ENCODE measurements at places on chromosomes 5 and 9. TPM values are rescaled to one million over a fixed set of nuclear protein-coding genes. Genes with fewer than 3 reads are reported as not detected.

The MLANA gene
- total RNA-seq = not detected

GRCh38 chr9:112112941-112113681, 62.0 kb downstream of the SUSD1 start:
- H3K4me1 ChIP-seq = no peaks in the 10 kb centered on the region
- peaks cover 15% of the 10 kb centered on the region for H3K36me3 ChIP-seq
- H3K27ac ChIP-seq = no peak overlapping the region
- no peak overlapping the region for H3K4me3 ChIP-seq
- H3K27me3 ChIP-seq = no peaks in the 10 kb centered on the region
- DNase-seq = no peak

DNA sequence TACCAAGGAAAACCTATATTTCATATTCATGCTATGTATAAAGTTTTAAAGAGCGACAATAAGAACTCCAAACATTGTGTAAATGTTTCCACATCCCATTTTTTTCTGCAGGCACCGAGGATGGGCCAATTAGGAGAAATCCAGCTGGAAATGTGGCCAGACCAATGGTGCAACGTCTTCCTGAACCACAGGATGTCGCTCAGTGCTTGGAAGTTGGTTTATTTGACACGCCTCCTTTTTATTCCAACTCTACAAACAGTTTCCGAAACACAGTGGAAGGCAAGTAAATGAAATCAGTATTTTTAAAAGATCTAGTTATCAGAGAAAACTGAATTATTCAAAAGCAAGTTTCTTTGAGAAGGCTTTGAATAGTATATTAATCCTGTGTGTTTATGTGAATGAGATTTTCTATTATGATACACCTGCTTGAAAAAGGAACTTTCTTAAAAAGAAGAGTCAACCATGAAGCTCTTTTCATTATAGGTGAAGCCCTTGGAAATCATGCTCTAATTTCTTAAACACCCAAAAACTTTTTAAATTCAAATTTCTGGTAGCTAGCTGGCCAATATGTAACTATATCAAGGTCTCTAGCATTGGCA, 9.1 kb downstream of the TYRP1 start:
- no peak for DNase-seq
- no peaks in the 10 kb centered on the region for H3K27me3 ChIP-seq
- H3K4me3 ChIP-seq = no peak overlapping the region
- no peak overlapping the region for H3K27ac ChIP-seq
- peaks cover 12% of the 10 kb centered on the region for H3K36me3 ChIP-seq

GRCh38 chr5:16736158-16736995, 119.6 kb upstream of the RETREG1 start:
- H3K4me1 ChIP-seq = peaks cover 21% of the 10 kb centered on the region
- no peak overlapping the region for H3K4me3 ChIP-seq
- DNase-seq = no peak
- peaks cover 14% of the 10 kb centered on the region for H3K27me3 ChIP-seq

GRCh38 chr9:99859243-99859980, 37.7 kb downstream of the NR4A3 start:
- H3K27ac ChIP-seq = no peak overlapping the region
- H3K4me3 ChIP-seq = no peak overlapping the region
- H3K27me3 ChIP-seq = no peaks in the 10 kb centered on the region
- DNase-seq = no peak

GRCh38 chr9:123218831-123219230, 49.6 kb downstream of the STRBP start:
- peaks cover 8% of the 10 kb centered on the region for H3K4me1 ChIP-seq
- no peaks in the 10 kb centered on the region for H3K36me3 ChIP-seq
- H3K27me3 ChIP-seq = no peaks in the 10 kb centered on the region
- no peak overlapping the region for H3K27ac ChIP-seq

DNA sequence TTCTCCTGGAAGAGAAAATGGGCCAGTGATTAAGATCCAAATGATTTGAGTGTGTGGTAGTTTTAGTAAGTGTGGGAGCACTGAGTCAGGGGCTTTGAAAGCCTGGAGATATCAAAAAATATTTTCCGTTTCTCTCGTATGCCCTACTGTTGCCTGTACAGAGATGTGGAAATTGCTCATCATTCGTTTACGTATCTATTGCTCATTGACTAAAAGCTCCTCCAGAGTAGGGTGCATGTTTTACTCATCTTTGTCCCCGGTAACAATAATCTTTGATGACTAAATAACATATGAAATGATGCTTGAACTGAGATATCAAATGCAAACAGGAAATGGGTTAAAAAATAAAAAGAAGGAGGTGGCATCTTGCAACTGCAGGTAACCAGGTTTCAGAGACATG, 114.2 kb upstream of the FST start:
- H3K27me3 ChIP-seq = no peaks in the 10 kb centered on the region
- no peak overlapping the region for H3K27ac ChIP-seq
- no peak overlapping the region for H3K4me3 ChIP-seq
- no peak for DNase-seq

GRCh38 chr5:154940375-154940771, 500 bp upstream of the MRPL22 start:
- H3K27ac ChIP-seq = peak overlapping the region; percentile 86
- H3K4me1 ChIP-seq = peaks cover 72% of the 10 kb centered on the region
- peaks cover 13% of the 10 kb centered on the region for H3K36me3 ChIP-seq
- DNase-seq = no peak
- H3K27me3 ChIP-seq = no peaks in the 10 kb centered on the region
- H3K4me3 ChIP-seq = peak overlapping the region; percentile 85

DNA sequence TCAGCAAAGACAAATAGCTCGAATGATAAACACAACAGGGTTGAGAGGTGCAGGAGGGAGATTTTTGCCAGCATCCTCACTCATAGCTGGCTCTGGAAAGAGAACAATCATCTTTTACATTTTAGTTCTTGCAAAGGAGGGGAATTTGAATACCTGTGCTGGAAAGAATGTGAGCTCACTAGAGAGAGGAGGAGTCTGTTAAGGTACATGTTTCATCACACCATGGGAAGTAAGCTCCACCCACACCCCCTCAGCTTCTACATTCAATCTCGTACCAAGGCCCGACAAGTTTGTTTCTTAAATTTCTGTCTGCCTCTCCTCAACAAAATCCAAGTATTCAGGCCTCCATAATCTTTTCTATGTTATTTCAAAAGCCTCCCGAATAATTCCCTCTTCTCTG, 254.6 kb downstream of the BRINP1 start:
- H3K27me3 ChIP-seq = no peaks in the 10 kb centered on the region
- H3K4me3 ChIP-seq = no peak overlapping the region
- no peak for DNase-seq
- no peak overlapping the region for H3K27ac ChIP-seq

DNA sequence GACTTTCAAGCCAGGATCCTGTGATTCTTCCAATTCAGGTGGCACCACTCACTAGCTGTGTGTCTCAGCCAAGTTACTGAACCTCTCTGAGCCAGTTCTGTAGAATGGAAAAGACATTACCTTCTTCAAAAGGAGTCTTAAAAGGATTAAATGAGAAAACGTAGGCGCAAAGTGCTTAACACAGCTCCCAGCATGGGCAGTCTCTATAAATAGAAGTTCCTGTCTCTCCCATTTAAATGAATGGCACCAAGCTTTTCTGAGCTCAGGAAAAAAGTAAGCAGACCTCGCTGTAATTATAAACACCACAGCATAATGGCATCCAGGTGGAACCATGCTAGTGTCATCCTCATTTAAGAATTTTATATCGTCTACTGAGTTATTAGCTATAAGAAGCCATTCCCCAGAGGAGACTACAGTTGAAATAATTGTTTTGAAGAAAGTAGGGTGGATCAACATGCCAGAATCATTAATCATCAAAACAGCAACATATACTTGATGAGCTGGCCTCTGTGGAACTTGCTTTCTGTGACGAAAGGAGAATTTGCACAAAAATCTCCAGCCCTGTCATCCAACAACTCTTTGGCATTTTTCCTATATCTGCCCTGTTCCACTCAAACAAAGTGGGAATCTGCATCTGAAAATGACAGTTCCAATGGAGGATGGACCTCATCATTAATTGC, 188.9 kb downstream of the SPOCK1 start:
- H3K27me3 ChIP-seq = peaks cover 3% of the 10 kb centered on the region
- no peak overlapping the region for H3K27ac ChIP-seq
- H3K4me1 ChIP-seq = peaks cover 10% of the 10 kb centered on the region
- H3K36me3 ChIP-seq = no peaks in the 10 kb centered on the region
- DNase-seq = no peak

DNA sequence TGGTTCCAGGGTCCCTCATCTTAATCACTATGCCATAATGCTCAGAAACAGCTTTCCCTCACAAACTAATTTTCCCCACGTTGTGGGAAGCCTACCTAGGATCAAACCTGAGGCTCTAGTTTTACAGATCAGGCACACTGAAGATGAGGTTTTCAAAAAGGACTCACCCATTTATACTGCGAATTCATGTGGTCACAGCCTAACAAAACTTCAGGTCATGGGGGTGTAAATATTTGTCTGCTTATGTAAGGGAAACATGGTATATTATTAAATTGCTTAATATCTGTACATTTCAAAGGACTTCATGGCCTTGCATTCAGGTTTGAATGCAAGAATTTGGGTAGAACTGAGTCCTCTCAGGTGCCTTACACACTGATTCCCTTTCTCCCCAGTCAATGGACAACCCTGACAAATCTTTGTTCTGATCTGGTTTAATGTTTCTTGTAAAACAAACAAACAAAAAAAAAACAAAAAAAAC, 12.1 kb downstream of the ZFAND5 start:
- H3K36me3 ChIP-seq = peaks cover 56% of the 10 kb centered on the region
- no peaks in the 10 kb centered on the region for H3K27me3 ChIP-seq
- DNase-seq = no peak
- peaks cover 54% of the 10 kb centered on the region for H3K4me1 ChIP-seq
- no peak overlapping the region for H3K4me3 ChIP-seq

DNA sequence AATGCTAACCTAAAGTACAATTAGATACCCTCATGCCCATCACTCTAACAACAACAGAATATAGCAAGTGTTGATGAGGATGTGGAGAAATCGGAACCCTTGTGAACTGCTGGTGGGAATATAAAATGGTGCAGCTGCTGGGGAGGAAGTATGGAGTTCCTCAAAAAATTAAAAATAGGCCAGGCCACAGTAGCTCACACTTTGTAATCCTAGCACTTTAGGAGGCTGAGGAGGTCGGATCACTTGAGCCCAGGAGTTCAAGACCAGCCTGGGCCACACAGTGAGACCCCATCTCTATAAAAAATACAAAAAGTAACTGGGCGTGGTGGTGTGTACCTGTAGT, 18.0 kb upstream of the MRNIP start:
- peaks cover 19% of the 10 kb centered on the region for H3K4me1 ChIP-seq
- H3K36me3 ChIP-seq = peaks cover 80% of the 10 kb centered on the region
- no peak overlapping the region for H3K27ac ChIP-seq
- DNase-seq = no peak
